PC-3 (cell line): ENCODE measurements at places on chromosomes 5 and 9.
A peak's percentile ranks its signal among the peaks of the same experiment; 100 is the strongest.

DNA sequence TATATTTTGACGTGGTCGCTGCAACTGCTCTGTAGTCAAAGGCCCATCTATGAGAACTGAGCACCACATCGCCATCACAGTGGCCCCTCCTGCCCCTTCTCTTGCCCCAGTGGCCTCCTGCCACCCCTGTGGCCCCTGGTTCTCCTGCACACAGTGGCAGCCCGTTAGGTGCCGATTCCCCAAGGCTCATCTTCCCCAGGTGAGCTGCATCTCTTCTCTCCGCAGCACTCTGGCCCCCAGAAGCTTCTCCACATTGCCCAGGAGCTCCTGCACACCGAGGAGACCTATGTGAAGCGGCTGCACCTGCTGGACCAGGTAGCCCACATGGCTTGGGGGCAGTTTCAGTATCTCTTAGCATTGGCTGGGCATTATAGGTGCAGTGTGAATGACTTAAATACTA lies 55.4 kb downstream of the FGD3 start:
- DNase-seq, result no peak

DNA sequence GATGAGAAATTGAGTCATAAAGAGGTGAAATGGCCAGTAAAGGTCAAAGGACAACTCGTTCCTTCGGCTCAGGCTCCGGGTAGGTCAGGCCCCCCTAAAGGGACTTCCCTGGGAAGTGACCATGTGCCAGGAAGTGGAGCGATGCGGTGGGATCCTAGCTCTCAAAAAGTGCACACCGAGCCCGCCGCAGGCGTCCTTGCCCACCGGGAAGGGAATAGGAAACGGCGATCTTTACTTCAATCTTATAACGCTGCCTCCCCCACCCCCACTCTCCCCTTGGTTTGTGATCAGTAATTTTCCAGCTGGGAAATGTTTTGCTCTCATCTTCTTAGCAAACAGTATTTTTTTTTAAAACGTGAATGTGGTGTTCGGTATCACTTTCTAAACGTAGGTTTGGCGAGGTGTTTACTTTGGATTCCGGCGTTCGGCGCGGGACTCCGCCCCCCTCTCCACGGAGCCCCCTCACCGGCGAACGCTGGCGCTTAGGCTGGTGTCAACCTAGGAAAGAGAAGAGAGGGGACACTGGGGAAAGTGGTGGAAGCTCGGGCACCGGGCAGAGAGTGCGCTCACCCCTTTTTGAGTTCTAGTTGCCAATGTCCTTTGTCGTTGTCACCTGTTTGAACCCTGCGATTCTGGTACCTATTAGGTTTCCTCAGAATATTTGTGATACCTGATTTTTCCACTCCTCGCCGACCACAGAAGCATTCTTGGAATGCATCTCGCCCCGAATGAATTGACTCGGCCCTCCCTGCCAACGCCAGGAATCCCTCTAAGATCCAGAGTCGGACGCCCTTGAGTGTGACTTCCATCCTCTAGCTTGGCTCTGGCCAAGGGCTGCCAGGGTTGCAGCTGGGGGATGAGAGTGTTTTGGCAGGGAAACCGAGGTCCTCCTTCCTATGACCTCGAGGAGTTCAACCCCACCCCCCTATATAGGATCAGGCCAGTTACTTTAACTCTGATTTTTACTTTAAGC lies 1.8 kb upstream of the KLF4 start:
- DNase-seq, result no peak

- no peak for DNase-seq
These were observed 167.6 kb upstream of the MAP1B start for GRCh38 chr5:71939452-71940230.

DNA sequence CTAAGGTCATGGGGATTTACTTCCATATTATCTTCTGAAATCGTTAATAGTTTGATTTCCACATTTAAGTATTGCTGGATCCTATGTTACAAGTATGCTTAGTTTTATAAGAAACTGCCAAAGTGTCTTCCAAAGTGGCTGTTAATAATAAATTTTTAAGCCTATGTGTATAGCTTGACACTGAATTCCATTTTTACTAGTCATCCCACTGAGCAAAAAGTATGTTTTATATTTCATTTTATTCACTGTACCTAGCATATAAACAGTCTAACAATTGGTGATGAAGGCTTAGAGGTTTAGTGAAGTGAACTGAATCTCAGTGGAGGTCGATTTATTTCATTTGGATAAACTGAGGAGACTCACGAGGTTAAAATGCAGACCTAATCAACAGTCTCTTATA lies 174.6 kb downstream of the ADAMTS6 start:
- DNase-seq, result no peak

DNA sequence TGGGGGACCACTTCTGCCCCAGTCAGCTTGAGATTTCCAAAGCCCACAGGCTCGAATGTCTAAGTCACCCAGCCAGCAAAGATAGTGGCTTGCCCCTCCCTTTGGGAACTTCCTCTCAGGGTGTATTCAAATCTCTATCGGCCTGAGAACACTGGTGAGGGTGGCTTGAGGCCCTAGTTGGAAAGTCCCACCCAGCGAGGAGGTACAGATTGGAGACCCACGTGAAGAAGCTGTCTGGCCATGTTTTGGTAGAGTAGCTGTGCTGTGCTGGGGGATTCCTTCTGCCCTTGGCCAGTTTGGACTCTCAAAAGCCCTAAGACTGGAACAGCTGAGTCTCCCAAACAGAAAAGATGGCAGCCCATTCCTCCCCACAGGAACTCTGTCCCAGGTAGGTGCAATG lies 172.7 kb upstream of the RIOK2 start:
- DNase-seq, result no peak

GRCh38 chr9:88781628-88782391 lies 209.5 kb upstream of the S1PR3 start:
- no peak for DNase-seq

GRCh38 chr5:143243103-143243502 lies 160.4 kb downstream of the NR3C1 start:
- no peak for DNase-seq

GRCh38 chr5:27241564-27242257 lies 203.3 kb upstream of the CDH9 start:
- peak; percentile 92 for DNase-seq

GRCh38 chr9:36247356-36247755 lies 10.9 kb downstream of the GNE start:
- no peak for DNase-seq

DNA sequence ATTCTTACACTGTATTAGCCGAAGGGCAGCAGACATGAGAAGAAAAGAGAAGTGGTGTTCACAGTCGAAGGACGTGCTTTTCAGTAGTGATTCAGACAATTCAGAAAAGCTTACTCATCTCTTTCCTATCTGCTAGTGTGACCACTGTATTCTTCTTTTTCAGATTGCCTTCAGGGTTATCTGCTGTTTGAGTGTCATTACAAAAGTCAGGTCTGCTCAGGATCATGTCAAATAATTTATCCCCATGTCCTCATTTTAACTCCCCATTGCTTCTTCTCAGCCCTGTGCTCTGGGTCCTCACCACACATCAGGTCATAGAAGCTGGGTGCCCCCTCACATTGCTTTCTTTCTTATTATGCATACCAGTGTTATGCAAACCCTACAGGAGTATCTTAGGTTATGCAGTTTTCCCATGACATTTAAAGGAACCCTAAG lies 394.0 kb downstream of the CETN3 start:
- DNase-seq, result peak; percentile 65

DNA sequence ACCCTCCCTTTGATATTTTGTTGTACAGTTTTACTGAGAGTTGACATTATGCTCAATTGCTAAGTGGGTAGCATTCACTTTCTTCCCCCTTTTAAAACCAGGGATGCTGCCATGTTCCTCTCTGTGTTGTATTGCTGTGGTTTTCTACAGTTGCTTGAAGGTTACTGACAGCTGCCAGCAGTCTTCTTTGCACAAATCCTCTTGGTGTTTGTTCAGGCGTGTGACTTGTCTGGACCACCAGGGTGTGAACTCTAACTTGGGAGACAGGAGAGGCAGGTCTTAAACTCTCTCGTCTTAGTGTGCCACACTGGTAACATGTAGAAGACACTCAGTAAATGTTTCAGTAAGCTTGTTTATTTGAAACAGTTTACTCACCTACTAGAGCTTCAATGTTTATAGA lies 25.1 kb downstream of the SLC44A1 start:
- no peak for DNase-seq

- DNase-seq, result no peak
These were observed 336.8 kb upstream of the PUM3 start for GRCh38 chr9:3180696-3181048.

GRCh38 chr9:15485836-15486666 lies 24.7 kb downstream of the PSIP1 start:
- peak; percentile 51 for DNase-seq

DNA sequence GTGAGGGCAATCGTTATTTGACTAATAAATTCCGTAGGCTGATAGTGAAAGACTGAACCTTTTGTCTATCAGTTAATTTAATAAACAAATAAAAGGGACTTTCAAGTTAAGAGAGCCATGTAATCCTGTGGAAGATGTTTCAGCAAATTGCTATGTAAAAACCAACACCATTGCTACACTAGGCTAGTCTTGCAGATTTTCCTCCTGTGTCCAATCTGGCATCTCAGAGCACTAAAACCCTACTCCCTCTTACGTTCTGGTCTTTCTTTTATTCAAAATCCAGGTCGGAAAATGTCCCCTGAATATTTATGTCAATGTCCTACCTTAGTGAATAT lies 478.8 kb upstream of the TNC start:
- DNase-seq, result no peak

- DNase-seq, result no peak
These were observed 56.7 kb upstream of the ACTBL2 start for GRCh38 chr5:57539281-57539701.

- no peak for DNase-seq
These were observed 472.0 kb upstream of the WWC1 start for GRCh38 chr5:167819406-167819805.

DNA sequence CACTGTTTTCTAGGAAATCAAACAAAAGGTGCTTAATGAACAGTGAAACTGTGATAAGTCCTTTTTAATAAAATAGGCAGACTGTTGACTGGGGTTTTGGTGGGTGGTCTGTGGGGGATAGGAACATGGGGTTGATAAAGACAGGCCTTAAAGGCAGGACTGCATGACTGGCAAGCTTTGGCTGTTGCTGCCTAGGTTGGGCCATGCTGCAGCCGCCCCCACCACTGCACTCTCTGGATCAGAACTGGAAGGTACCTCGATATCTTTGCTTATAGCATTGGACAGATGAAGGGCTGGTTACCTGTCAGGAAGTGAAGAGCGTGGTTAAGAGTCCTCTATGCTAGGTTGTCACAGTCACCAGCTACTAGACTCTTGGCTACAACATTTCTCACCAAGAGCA lies 24.4 kb downstream of the APBA1 start:
- DNase-seq, result no peak

DNA sequence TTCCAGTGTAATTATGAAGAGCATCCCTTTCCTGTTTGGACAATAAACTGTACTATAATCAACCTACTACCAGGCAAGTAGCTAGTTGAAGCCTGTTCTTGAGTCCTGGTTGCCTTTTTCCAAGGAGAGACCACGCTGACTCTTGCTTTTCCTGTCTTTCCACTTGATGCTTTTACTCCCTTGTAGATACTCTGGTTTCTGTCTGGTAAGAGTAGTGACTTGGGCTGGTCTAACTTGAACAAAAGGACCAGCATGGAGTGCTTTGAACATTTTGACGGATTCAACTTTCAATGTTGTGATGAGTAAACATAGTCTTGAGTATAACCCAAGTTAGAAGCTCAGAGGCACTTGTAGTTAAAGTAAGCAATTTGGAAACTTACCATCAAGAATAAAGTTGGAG lies 464.3 kb downstream of the GADD45G start:
- no peak for DNase-seq

DNA sequence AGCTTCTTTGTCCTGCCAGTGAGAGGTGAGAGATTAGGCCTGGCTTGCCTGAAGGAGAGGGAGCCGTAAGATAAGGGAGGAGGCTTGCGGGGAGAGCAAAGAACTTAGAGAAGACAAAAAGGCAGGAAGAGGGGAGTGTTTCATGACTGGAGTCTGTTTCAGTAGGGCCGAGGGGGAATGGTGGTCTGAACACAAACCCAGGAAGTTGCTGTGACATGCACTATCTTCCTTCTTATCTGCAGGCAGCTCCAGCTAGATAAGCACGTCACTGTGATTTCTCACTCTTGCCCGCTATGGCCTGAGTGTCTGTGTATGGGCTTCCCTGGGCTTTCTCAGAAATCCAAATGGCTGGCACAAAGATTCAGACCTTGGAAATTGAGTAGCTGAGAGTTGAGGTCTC lies 307.5 kb upstream of the CLINT1 start:
- DNase-seq, result no peak

DNA sequence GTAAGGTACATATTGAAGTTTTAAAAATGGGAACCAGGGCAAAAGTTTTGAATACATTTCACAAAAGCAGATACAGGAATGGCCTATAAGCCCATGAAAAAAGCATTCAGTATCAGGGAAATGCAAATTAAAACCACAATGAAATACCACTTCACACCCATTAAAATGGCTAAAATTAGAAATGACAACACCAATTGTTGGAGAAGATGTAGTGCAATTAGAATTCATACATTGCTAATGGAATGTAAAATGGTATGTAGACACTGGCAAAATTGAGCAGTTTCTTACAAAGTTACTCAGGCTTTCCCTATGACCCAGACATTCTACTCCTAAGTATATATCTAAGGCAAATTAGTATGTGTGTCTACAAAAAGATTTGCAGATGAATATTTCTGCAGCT lies 34.2 kb downstream of the CDC14B start:
- DNase-seq, result no peak

- DNase-seq, result peak; percentile 20
These were observed 20.3 kb upstream of the TMEM174 start for GRCh38 chr5:73152411-73153388.

- DNase-seq, result no peak
These were observed 717.8 kb downstream of the DTWD2 start for GRCh38 chr5:118270526-118270925.

DNA sequence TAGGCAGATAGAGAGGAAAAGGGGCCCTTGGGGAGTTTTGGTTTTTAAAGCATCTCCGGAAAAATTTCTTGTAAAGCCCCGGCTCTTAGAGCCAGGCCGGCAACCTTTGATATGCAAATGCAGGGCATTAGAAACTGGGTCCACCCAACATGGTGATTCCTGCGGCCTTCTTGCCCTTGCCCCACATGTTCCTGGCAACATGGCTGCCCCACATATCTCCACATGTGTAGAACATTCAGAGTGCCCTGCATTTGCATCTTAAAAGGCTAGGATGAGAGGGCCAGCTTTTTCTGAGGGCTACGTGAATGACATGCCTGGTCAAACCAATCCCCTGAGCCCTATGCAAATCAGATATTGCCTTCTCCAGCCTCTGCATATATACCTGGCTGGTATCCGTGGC lies 5.0 kb upstream of the SNAPC3 start:
- no peak for DNase-seq

GRCh38 chr5:32130865-32131264 lies 43.3 kb downstream of the GOLPH3 start:
- DNase-seq, result peak; percentile 33

DNA sequence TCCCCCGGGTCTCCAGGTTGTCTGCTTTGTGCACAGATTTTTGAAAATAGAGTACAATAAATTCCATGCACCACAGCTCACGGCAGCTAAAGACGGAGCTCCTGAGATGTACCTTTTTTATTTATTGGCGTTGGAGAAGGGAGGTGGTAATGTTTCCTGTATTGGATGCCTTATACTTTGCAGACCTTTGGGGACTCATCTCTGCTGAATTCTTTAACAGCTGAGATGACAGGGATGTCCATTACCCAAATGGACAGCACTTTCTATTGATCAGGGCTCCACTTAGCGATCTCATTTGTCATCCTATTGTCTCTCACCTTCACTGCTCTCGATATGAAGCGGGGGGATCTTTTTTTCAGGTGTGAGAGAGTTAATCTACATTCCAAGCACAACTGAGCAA lies 137.8 kb downstream of the EFNA5 start:
- no peak for DNase-seq

- DNase-seq, result no peak
These were observed 265.2 kb downstream of the GADD45G start for GRCh38 chr9:89869793-89870580.
